Suppressor macrophage (primary cell): ENCODE measurements at places on chromosomes 2 and 18.

- no peak for DNase-seq
These were observed 182.7 kb downstream of the UBE2E3 start for GRCh38 chr2:181163139-181163538.

- DNase-seq, result no peak
These were observed 215.0 kb upstream of the SP5 start for GRCh38 chr2:170500104-170500503.

- no peak for DNase-seq
These were observed 13.1 kb downstream of the ARMC9 start for GRCh38 chr2:231211486-231211885.

- no peak for DNase-seq
These were observed 272.9 kb downstream of the CDH20 start for GRCh38 chr18:61606068-61606660.

DNA sequence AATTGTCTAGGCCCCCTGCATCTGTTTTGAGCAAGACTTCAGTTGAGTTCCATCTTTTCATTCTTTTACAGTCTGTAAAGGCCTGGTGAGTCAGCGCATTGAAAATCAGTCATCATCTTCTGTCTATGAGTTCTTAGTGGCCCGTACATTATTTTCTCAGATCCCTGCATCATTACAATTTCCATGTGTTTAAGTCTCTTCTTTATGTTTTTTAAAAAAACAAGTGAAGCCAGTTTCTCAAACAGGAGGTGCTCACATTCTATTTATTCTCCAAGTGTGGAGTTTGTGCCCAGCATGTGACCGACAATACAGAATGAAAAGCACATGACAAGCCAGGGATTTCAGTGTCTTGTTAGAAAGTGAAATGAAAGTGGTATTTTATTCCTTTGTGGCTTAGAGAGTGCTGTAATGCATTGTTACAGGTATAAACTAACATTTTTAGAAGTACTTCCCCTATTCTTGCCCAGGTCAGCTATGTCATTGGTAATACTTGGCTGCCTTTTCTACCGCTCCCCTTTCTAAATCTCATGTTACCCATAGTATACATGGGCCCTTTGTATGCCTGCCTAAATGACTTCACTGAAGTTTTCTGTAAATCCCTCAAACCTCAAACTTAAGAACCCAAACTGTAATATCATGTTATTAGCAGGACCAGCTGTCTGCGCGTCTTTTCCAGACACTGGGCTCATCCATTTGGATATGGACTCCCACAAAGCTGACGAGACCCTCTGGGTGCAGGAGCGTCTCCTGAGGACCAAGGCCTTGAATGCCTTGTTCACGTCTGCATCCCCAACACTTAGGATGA lies 67.6 kb downstream of the FEZ2 start:
- DNase-seq, result peak; percentile 40

- peak; percentile 6 for DNase-seq
These were observed 124.8 kb downstream of the NUP35 start for GRCh38 chr2:183248866-183249567.

DNA sequence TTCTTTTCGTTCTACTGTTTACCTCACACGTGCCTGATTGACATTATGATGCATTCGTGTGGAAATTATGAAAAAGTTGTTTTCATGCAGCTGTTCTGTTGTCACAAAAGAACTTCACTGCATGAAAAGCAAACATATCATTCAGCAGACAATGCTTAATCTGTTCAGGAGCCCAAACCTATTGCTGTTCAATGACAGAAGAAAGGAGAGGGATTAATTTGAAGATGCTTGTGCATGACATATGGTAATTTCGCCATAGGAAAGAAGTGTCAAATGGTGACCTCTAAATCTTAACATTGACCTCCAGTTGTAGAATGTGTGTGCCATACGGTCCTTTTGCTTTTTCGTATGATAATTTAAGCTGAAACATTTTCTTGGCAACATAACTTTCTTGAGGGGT lies 124.5 kb downstream of the WDR7 start:
- no peak for DNase-seq

DNA sequence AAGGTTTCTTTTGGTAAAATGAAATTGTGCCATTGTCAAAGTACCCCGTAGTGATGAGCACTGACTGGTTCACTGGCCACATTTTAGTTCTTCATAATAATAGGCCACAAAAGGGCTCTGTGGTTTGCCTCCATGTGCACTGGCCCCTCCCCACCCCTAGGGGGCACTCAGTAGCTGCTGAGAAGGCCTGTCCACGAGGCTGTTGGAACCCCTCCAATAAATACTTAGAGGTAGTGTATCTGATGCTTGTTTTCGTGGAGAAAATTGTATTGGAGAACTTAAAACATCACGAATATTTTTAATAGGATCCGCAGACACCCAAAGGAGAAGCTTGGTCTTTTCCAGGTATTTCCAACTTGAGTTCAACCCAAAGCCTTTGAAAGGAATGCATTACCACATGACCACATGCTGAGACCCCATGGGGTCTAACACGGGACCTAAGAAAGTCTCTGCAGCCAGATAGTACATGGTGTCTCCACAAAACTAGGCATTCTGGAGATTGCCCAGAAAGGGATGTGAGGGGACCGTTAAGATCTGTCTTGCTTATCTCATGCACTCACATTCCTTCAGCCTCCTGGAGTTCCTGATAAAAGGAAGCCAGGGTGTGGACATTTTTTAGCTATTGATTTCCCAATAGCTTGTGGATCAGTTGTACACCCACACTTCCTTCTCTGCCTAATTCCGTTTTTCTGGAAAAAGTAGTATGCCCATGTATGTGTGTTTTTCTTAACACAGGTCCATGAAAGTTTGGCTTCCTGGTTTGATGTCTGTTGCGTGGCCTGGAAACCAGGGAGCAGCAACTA lies 28.5 kb upstream of the NOSTRIN start:
- peak; percentile 38 for DNase-seq

- DNase-seq, result no peak
These were observed 186.8 kb upstream of the FBXO11 start for GRCh38 chr2:48092846-48093803.

DNA sequence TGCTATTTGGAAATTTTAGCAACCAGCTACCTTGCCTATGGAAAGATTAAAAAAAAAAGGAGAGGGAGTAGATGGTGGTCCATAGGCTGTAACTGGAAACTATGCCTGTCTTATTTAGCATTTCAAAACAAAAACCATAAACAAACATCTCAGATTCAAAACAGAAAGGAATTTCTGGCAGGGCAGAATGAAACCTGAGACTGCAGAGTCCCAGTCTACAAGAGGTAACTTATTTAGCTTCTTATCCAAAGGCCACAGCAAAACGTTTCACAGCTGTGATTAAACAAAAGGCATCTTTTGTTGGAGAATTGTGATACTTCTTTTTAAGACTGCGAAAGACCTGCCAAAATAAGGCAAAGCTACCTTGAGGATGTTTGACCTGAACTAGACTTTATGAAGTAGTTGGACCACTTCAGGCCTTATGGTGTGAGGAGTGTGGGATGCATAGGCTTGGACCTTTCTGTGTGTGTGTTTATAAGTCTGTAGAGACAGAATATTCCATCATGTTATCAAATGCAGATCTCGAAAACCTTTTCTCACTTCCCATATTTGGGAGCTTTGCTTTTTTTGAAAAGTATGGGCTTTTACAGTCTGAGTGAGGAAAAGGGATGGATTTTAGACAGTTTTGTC lies 11.0 kb downstream of the CRIM1 start:
- no peak for DNase-seq

GRCh38 chr2:207883002-207883780 lies 113.5 kb upstream of the FZD5 start:
- no peak for DNase-seq
